Lung (tissue), 17 donors: ENCODE measurements at places on chromosomes 3 and 15. TPM values are rescaled to one million over a fixed set of nuclear protein-coding genes. Genes with fewer than 3 reads are reported as not detected.

- H3K27me3 ChIP-seq: no peaks in the 10 kb centered on the region
- no peak for DNase-seq
- no peak overlapping the region for H3K4me3 ChIP-seq
- H3K36me3 ChIP-seq: peaks cover 5% of the 10 kb centered on the region
- peaks cover 37% of the 10 kb centered on the region for H3K4me1 ChIP-seq
- H3K27ac ChIP-seq: no peak overlapping the region
These were observed 282.0 kb upstream of the TPM1 start for GRCh38 chr15:62760538-62760937.

- DNase-seq: no peak
- H3K4me1 ChIP-seq: peaks cover 7% of the 10 kb centered on the region
- H3K27ac ChIP-seq: no peak overlapping the region
- no peaks in the 10 kb centered on the region for H3K36me3 ChIP-seq
These were observed 6.0 kb upstream of the CSK start for GRCh38 chr15:74775894-74776293.

DNA sequence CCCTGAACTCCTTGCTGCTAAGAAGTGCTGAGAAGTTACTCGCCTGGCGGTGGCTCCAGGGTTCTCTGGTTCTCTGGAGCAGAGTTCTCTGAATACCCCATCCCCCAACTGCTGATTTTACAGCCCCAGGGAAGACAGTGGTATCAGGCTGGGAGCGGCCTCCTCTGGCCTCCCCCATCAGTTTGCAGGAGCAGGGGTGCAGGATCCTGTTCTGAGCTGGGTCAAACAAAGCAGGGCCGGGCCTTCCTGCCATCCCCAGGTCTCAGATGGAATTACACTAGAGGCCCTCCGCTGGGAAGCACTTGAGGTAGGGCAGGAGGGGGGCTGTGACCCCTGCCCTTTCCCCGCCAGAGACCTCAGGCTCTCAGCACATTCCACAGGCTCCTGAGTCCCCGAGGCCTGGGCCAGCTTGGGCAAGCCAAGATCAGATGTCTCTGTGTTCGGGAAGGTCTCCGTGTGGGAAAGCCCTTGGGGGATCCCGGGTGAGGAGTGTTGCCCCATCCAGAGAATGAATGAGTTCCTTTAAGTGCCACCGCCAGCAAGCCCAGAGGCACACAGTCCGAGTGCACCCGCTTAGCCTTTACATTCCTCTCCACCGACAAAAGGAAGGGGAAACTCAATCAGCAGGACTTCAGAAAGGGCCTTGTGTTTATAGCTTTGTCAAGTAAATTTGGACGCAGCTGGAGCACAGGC is 149.9 kb downstream of the LRRK1 start:
- H3K4me3 ChIP-seq: no peak overlapping the region
- peak; percentile 93 for DNase-seq
- no peak overlapping the region for H3K27ac ChIP-seq
- H3K27me3 ChIP-seq: no peaks in the 10 kb centered on the region

DNA sequence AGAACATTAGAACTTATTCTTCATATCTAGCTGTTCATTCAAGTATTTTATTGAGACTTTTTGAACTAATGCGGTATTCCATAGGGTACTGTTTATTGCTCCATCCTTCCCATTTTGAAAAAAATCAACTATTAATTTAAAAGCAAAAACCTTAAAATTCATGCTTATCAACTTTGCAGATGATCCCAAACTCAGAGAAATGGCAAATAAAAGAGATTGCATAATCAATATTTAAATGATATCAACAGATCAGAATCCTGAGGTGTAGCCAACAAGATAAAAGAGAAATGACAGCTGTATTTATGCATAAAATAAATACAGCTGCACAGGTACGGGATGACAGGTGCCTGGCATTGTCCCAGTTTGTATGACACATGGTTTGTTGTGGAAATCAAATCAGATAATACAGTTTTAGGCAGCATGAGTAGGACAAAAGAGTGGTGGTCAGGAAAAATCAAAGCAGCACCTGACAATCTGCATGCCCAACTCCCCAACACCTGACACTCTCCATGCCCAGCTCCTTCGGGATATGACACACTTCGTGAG is 42.4 kb upstream of the CMTM8 start:
- H3K4me1 ChIP-seq: no peaks in the 10 kb centered on the region
- no peaks in the 10 kb centered on the region for H3K36me3 ChIP-seq
- no peak overlapping the region for H3K27ac ChIP-seq
- no peak overlapping the region for H3K4me3 ChIP-seq
- no peak for DNase-seq
- no peaks in the 10 kb centered on the region for H3K27me3 ChIP-seq

The GABRB3 gene
- total RNA-seq: 5.5 TPM
